ENCODE measurements at places on chromosomes 2 and 18.

GRCh38 chr2:181178823-181179412, 198.5 kb downstream of the UBE2E3 start:
- no peak for DNase-seq

DNA sequence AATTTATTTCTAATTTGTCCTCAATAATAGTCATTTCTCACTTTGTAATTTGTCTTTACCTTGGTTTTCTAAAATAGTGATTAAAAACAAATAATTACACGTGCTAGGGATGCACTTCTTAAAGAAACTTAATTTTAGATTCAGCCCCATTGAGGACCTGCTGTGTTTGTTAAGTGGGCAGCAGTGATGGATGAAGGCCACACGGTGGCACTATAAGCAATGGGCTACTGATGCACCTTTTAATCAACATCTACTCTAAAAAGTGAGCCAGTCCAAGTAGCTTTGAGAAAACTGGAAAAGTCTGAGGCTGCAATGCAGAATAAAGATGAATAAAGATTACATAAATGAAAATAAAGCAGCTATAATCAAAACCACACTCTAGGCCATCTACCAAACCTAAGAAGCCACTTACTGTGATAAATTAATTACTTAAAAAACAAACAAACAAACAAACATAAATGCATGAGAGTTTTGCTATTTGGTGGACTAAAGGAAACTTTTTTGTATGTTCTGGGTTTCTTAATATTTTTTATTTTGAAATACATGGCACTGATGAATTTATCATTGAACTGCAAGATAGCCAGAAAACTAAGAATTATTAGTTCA, 89.3 kb downstream of the PDE11A start:
- peak; percentile 65 for DNase-seq

DNA sequence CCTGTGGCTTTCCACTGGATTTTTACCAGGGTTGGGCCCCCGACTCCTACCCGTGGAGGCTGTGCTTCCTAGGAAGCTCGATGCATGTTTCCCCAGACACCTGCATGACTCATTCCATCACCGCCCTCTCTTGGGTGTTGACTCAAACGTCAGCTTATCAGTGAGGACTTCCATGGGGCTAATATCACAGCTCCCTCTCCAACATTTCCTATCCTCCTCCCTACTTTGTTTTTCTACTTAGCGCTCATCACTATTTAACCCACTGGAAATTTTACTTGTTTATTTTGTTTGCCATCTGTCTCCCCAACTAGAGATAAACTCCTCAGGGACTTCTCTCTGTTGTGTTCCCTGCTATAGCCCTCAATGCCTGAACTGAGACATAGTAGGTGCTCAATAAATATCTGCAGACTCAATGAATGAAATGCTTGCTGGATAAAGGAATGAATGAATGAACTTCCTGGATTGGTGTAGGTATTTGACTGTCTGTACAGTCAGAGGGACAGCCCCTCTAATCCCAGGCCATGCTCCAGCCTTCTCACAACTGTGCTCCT, 89.7 kb upstream of the MSH2 start:
- DNase-seq: no peak

DNA sequence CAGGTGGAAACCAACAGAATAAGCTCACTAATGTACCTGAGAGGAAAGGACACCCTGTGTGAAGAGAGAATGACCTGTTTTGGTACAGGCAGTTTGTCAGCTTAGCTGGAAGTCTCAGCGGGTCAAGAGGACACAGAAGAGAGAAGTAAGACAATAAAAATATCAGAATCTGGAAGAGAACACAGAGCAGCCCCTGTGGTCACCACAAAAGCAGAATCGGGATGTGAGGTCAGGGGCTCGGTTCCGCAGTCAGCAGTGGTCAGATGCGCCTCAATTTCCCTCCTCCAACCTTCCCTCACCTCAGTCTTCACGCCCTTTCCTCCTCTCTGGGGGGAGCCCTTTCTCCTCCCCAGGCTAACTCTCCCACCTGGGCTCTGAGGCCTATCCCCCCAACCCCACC, 122.9 kb downstream of the AFF3 start:
- DNase-seq: no peak

DNA sequence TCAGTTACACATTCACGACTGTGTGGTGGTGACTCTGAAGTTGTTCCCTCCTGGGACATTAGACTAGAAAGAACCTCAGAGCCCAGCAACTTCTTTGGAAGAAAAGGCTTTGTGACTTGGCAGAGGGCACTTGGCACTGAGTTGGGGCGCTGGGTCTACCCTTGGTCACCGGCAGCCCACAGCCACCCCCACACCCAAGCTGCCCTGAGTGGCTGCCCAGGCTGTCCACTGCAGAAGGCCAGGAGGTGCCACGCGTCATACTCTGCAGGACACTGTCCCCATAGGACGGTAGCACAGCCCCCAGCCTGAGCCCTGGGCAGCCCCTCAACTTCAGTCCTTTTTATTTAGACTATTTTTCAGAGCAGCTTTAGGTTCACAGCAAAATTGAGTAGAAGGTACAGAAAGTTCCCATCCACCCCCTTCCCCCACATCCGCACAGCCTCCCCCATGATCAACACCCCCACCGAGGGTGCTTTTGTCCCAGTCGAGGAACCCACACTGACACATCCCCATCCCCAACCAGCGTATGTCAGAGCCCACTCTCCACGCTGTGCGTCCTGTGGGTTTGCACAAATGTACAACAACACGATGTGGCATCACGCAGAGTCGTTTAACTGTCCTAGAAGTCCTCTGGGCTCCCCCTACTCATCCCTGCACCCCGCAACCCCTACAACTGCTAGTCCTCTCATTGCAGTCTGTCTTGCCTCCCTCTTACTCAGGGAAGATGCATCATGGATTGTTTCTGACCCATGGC, 1.1 kb downstream of the PRLH start:
- no peak for DNase-seq

DNA sequence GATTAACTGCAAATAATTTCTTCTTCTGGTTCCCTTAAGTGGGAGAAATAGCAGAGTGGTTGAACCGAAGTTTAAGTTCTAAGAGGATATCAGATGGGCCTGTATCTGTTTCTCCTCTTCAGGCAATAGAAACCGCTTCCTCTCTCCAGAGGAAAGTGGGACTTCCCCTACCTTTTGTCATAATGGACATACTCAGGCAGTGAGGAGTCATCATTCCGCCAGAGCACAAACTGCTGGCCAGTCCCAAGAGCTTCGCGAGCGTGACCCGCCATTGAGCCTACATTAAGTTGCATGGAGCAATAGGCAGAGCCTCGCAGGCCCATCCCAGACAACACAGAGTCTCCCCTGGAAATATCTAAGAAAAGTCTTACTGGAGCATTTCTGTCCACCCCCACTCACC, 158.9 kb downstream of the LDLRAD4 start:
- DNase-seq: peak; percentile 20

DNA sequence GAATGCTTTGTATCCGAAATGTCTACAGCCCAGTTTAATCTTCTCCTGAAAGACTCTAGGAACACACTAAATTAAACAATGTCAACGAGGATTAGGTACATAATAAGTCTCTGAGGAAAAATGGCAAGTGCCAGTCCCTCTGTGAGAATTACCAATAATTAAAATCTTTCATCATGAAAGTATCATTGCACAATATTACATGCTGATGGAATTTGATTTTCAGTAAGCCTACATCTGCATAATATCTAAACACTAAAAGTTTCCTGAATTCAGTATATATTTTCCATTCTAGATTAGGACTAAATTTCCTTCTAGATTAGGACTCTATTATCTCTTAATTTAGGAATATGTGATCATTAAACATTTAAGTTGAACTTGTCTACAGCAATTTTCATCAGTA, 132.1 kb downstream of the LRP2 start:
- no peak for DNase-seq

DNA sequence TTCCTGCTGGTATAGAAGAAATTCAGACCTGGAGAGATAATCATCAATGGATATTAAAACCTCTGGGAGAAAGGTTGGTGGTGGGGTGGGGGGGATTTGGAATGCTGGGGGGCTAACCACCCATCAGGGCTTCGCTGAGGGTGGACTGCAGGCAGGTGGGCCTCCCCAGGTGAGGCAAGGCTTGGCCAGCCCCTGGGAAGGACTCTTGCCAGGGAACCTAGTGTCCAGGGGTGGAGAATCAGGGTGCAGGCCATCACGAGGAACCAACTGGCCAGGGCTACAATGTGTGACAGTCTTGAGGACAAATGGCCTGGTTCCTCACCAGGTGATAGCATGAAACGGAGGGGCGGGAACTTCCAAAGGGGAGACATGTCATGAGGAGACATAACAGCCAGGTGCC, 11.8 kb downstream of the RAB11FIP5 start:
- DNase-seq: no peak

DNA sequence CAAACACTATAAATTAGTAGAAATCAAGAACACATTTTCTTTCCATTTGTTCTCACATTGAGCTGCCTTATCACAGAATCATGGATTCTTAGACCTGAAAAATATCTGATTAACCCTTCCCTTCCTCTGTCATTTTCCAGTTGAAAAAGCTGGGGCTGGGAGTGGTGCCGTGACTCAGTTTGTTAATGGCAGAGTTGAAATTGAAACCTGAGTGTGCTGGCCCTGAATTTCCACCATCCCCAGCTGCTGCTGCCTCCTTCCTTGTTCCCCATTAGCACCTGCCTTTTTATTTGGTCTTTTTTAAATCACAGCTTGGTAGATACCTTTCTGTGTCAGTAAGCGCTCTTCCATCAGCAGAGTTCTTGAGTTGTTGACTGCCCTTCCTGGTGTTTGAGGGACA, 10.6 kb downstream of the FARP2 start:
- DNase-seq: no peak

DNA sequence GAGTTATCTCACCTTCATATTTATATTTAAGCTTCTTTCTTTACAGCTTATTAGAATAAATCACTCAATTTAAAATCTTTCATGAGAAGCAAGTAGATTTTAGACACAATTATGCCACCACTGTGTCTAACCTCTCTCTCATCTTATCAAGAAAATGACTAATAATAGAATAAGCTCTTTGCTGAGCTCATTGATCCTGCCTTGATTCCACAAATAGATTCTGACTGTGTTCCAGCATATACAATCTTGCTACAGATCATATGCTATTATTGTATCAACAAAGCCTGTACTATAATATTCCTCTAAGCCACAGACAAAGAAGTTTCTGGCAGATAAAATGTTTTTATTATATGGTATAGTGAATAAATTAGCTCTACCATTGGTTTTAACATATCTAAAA, 168.7 kb upstream of the GULP1 start:
- DNase-seq: no peak

DNA sequence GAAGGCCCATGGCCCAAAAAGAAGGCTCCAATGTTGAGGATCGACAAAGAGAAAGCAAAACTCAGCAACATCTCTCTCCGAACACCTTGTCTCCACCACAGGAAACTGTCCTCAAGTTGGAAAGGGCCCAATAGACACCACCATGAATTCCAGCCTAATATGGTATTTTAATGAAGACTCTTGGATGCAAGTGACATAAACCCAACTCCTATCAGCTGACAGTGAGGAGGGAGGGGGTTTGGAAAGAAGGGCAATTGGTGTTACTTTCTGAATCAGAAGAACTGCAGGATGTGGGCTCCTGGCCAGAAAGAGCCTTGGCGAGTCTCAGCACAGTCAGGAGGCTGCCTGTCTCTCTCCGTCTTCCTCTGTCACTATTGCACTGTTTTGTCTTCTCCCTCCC, 40.3 kb upstream of the SIGLEC15 start:
- DNase-seq: peak; percentile 50

DNA sequence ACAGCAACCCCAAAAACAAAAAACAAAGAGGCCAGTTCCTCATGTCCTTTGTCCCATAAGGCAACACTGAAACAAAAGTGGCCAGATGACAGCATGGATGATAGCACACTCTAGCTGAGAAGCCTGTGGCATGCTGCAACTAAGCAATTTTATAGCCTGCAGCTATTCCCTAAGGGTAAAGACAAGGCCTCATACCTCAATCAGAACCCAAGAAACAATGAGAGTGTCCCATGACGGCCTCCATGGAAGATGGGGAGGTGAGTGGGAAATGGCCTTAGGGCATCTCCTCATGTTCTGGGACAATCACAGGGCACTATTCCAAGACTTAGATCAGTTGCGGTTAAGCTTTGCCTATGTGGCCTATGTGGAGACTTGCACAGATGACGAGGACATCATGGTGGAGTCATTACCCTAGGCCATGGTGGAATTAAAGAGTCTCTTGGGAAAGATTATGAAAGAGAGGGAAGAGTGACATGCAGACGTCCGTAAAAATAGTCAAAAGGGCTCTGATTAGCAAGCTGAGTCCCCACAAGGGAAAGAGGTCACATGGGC, 103.1 kb downstream of the INO80D start:
- no peak for DNase-seq

- DNase-seq: no peak
Observed at GRCh38 chr2:147352264-147353071, 492.4 kb upstream of the ACVR2A start.

DNA sequence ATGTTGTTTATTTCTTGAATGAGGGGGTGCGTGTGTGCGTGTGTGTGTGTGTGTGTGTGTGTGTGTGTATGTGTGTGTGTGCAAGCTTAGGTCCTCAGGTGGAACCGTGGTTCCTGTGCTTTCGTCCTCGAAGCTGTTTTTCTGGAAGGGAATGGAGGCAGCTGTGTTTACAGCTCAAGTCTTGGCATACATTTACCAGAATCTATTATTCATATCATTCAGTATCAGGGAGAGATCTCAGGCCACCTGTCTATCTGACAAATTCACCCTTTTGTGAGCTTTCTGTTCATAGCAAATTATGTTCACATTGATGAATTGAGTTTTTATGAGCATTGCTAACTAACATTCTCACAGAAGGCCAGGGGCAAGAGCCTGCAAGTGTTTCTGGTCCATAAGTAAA, 550.4 kb downstream of the ARHGAP15 start:
- no peak for DNase-seq

GRCh38 chr2:10920764-10921388, 9.1 kb downstream of the KCNF1 start:
- DNase-seq: no peak

DNA sequence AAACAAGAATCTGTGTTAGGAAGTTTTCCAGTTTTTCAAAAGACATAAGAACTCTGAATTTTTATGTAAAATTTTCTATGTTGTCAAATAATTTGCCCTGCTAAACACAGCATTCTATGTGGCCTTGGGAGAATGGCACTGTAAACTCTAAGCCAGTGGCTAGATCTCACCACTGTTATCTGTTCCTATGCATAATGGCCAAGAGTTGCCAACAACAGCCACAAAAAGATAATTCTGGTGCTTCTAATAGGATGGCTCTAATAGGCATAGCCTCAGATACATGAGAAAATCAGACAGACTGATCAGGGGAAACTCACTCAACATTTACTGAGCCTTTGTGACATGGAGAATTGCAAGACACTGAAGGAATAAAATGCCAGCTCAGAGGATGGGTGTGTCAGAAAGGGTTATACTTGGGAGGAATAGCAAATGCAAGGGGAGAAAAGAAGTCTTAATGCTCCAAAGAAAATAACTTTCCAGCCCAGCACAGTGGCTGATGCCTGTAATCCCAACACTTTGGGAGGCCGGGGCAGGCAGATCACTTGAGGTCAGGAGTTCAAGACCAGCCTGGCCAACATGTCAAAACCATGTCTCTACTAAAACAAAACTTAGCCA, 63.7 kb downstream of the COBLL1 start:
- DNase-seq: no peak

DNA sequence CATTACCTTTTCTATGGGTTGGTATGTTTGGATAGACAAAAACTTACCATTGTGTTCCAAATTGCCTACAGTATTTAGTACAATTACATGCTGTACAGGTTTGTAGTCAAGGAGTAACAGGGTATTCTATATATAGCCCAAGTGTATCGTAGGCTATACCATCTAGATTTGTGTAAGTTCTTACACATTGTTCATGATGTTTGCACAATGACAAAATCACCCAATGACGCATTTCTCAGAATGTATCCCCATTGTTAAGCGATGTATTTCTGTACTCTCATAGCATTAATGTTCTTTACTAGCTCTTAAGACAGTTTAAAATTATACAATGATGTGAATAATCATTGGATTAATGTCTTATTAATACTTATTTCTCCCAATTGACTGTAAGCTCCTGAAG, 16.7 kb downstream of the TACR1 start:
- no peak for DNase-seq

Data from fibroblast of mammary gland (primary cell).